Placental epithelial cell (primary cell): ENCODE measurements at places on chromosomes 11 and 22. TPM values are rescaled to one million over a fixed set of nuclear protein-coding genes. Genes with fewer than 3 reads are reported as not detected.

Gene MMP10
- 0.39 and 2.6 TPM in 2 replicates for total RNA-seq

Gene PRR33
- total RNA-seq, result not detected in 2 replicates

Gene DDX25
- 0.79 TPM in 1 of 2 replicates, not detected in the other for total RNA-seq

Gene ZNRF3
- 4.7 and 5.9 TPM in 2 replicates for total RNA-seq

Gene POU2AF2
- total RNA-seq, result not detected in 2 replicates

Gene OSBPL5
- 35.9 and 51.8 TPM in 2 replicates for total RNA-seq

Gene NRXN2
- total RNA-seq, result 0.79 and 0.87 TPM in 2 replicates

Gene PHOX2A
- total RNA-seq, result 0.39 TPM in 1 of 2 replicates, not detected in the other

Gene FADS1
- 16.1 and 47.3 TPM in 2 replicates for total RNA-seq
